ENCODE measurements at places on chromosomes 5 and 9. TPM values are rescaled to one million over a fixed set of nuclear protein-coding genes. Genes with fewer than 3 reads are reported as not detected.

Gene AQP7
- not detected for total RNA-seq

Gene NAA35
- 24.4 TPM for total RNA-seq

Gene PCDHGB6
- 0.97 TPM for total RNA-seq

Gene ANXA2R
- total RNA-seq: 3.6 TPM

Gene HACD4
- 2.6 TPM for total RNA-seq

Gene CER1
- total RNA-seq: not detected

Gene SLC34A1
- total RNA-seq: not detected

Gene ELAVL2
- not detected for total RNA-seq

Gene REEP2
- 1.4 TPM for total RNA-seq

All from epithelial cell of umbilical artery (primary cell).